Esophagus muscularis mucosa (tissue), 4 donors: ENCODE measurements at places on chromosomes 3 and 15. TPM values are rescaled to one million over a fixed set of nuclear protein-coding genes. Genes with fewer than 3 reads are reported as not detected.

The TUSC7 gene
- not detected for total RNA-seq

- peak; percentile 80 for DNase-seq
Observed at GRCh38 chr3:38968891-38969290, 82.9 kb downstream of the SCN11A start.

DNA sequence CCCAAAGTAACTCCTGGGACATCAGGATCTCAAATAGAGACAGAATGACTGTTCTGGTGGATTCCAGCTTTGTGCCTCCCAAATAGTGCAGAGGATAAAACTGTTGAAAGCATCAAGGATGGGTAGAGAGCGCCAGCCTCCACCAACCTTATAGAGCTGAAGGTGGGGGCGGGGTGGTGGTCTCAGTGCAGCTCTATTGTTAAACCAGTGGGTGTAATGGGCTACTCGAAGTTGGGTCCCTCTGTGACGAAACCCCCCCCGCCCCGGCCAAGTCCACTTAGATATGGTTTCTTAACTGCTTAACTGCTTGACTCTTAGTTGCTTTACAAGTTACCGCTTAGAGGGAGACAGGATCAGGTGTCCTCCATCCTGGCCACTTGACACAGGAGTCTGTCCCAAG is 22.7 kb downstream of the DHX30 start:
- no peak for DNase-seq

DNA sequence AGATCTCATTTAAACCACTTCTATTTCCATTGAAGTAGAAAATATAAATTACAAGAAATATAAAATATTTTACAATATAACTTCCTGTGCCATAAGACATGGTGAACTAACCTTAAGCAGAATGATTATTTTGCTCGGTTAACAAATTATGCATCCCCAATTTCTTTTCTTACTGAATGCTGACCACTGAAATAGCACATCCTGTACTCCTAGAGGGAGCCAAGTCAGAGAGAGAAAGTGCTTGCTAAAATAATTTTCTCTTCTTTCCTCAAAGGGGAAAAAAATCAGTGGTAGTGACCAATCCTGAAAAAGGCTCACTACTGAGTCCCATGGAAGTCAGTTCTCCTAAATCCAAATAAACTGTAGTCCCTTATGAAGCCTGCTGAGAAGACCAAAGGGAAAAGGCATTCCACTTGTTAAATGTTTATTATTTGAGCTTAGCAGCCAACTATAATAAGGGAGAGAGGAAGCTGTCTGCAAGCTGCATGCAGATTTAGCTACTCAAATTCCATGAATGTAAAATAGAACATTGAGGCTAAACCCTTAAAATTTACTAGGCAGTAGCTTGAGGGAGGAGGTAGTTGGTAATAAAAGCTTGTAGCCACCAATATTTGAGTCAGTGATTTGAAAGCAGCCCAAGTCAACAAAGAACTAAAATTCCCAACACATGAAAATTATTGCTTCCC is 33.1 kb downstream of the CEP152 start:
- DNase-seq, result no peak

GRCh38 chr15:41115652-41116115 is 396 bp downstream of the INO80 start:
- DNase-seq, result no peak

DNA sequence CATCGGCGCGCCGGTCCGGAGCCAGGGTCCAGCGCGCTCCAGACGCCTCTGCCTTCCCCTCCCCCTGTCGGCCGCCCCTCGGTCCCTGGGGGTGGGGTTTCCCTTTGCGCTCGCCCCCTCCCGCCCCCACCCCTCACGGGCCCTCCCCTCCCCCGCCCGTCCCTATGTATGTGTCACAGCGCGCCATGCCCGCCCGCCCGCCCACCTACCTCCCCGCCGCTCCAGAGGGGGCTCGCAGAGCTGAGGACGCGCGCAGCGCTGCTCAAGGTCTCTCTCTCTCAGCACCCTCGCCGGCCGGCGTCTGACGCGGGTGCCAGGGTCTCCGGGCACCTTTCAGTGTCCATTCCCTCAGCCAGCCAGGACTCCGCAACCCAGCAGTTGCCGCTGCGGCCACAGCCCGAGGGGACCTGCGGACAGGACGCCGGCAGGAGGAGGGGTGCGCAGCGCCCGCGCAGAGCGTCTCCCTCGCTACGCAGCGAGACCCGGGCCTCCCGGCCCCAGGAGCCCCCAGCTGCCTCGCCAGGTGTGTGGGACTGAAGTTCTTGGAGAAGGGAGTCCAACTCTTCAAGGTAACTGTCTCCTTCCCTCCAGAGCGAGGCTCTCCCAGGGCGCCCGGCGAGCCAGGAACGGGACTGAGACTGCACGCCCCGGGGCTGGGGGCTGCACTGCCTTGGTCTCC is at the start of gene ACAN:
TSS of gene ACAN (plus strand) at position 196 of the 679 bp plus-strand sequence. CDS start 32,771 bp downstream, outside the sequence.
- no peak for DNase-seq

The THBS1 gene
- total RNA-seq, result 188 TPM

The TEX55 gene
- total RNA-seq, result not detected

- DNase-seq, result no peak
Observed at GRCh38 chr3:53554559-53555067, 60.2 kb downstream of the CACNA1D start.

- no peak for DNase-seq
Observed at GRCh38 chr15:79881668-79882067, 15.1 kb downstream of the MTHFS start.

The SNURF gene
- 3.6 TPM for total RNA-seq

DNA sequence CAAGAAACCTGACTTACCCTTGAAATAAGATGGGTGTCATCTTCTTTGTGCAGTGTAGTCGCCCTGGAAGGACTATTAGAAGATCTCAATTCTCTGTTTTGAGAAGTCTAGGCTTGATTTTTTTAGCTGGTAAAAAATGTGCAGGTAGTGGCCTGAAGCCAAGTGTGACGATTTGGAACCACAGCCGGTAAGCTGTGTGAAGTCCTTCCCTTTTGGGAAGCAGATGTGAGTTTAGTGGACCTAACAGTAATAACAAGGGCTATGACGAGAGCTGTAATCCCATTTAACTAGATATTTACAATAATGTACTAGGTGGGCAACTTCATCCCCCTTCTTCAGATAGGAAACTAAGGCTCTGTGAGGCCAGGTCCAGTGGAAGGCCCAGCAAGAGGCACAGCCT is 81.7 kb upstream of the MYZAP start:
- no peak for DNase-seq
